ENCODE measurements at places on chromosomes 5 and 9.

DNA sequence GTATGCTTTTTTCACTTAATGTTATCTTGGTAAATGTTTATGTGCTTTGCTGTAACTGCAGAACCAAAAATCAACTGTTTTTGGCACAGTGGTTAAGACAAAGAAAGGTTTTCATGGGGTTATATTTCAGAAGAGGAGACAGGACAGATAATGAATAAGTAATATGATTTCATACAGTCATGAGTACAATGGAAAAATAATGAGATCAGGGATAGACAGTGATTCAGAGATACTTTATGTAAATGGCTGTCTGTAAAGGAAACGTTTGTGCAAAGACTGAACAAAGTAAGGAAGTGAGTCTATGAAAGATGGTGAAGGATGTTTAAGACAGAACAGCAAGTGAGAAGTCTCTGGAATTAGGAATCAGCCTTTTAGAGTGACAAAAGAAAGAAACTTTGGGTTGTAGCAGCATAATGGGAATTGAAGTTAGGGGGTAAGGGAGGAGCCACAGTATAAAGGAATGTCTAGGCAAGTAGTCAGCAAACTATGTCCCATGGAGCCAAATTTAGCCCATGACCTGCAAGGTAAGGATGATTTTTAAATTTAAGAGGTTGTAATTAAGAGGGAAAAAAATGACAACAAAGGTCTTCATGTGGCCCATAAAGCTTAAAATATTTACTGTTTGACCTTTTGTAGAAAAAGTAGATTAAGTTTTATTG lies 55.0 kb downstream of the TNPO1 start:
- DNase-seq, result no peak

DNA sequence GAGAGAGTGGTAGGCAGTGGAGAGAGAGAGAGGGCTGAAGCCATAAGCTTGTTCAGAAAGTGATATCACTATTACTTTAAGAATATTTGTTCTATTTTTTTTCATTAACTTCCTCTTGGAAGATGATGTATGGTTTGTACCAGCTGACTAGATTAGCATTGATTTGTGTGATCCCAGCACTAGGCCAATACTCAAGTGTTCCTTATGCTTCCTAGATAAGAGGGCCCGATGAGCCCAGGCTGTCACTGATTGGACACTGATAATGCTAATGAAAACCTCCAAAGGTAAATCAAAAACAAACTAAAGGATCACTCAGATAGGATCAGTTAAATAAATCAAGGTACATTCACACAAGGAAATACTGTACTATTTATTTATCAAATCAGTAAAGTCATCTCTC lies 52.7 kb upstream of the OTULINL start:
- no peak for DNase-seq

DNA sequence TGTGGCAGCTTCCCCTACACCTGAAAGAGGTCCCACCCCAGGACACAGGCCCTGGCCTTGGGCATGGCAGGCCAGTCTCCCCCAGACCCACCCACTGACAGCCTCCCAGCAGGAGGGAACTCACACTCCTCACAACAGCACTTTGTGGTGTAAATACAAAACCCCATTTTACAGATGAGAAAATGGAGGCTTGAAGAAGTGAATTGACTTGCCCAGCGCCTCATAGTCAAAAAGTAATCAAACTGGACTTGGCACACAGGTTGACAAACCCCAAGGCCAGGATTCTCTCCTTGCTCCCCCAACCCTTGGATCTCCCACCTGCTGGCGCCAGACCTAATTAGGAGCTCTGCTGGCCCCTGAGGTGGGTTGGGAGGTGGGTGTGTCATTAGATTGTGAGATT lies 29.2 kb upstream of the NEK6 start:
- no peak for DNase-seq

DNA sequence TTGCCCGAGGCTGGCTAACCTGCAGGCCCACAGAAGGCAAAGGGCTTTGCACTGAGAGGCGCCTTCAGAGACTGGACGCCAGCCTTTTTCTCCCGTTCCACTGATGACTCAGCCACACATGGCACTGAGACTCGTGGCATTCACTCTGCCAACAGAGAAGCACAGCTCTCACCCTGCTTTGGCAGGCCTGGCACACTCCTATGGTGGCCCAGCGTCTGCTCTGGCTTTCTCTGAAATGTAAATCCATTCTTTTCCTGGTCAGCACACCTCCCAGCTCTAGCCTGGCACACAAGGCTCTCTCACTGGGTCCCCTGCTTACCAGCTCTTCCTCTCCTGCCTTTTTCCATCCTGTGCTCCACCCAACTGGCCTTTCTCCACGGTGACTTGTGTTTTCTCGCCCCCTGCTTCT lies 5.9 kb upstream of the MELK start:
- DNase-seq, result peak; percentile 79

GRCh38 chr5:174120401-174121005 lies 75.0 kb downstream of the NSG2 start:
- DNase-seq, result no peak

DNA sequence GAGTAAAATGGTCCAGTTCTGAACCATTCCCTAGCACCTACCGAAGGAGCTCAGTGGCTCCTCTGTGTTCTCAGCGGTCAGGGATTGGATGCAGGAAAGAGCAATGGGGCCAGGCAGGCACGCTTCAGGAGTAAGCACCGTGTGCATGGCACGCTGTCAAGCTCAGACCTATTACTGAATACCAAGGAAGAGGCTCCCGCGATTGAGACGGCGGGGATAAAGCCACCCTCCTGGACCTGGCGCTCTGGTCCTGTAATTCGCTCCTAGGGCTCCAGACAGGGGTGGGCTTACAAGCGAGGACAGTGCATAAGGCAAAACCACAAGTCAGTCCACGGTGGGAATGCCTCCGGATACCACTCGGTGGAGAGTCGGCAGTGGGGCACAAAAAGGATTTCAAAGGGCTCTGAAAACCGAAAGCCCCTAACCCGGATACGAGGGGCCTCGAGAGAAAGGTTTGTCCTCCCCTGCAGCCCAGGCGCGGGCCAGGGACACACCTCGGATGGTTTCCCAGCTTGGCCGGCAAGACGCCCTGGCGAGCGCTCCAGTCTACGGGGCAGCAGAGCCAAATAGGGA lies 988 bp downstream of the OXCT1 start:
- no peak for DNase-seq

GRCh38 chr5:77012601-77013000 lies 17.6 kb upstream of the AGGF1 start:
- no peak for DNase-seq

GRCh38 chr9:19689328-19690101 lies 99.3 kb downstream of the SLC24A2 start:
- no peak for DNase-seq

DNA sequence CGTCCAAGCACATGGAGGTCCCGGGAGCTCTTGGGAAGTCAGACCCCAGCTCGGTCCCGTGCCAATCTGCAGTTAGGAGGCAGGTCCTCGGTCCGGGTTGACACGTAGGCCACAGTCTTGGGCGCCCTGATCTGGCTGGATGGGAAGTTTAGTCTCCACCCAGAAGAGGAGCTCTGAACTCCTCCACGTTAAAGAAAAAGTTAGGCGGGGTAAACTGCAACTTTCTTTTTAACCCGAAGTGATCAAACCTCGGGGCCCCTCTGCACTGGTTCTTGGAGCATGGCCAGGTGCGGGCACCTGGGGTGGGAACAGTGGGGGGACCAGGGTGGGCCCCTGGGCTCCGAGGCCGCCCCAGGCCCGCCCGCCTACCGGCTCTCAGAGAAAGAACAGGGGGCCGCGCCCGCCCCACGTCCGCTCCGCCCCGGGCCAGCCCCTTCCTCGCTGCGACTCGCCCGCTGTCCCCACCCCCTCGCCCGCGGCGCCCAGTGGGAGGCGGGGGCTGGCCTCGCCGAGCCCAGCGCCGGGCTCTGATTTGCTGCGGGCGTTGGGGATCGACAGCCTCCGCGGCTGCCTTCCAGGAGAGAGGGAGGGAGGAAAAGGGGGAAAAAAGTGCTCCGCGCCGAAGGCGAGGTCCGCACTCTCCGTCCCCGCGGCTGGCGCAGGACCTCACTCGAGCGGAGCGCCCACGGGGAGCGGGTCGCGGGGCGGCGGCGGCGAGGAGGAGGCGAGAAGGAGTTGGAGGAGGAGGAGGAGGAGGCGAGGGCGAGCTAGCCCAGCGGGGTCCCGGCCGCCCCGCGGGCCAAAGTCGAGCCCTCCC lies at the start of gene COL5A1:
Gene COL5A1, plus strand, starts transcription at position 631 of the 817 bp plus-strand sequence. CDS start 385 bp downstream, outside the sequence.
- DNase-seq, result peak; percentile 84

DNA sequence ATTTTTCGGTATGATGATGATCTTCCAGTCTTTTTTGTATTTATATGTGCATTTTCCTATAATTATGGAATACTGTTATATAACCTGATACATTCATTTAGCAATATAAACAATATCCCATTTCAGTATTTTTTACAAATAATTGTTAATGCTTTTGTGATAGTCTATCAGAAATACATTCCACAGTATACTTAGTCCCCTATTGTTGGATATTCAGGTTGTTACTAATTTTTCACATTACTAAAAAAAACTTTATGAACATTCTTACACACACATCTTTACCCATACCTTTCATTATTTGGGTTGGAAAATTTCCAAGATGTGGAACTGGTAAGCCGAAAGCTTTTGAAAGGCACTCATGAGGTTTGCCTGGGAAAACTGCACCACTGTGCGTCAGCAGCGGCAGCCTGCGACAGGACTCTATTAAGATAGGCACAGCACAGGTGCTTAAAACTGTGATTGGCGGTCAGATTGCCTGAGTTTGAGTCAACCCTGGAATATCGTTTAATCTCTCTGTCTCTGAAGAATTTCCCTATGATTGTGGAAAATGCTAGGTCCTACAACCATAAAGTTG lies 147.5 kb upstream of the ERCC6L2 start:
- DNase-seq, result no peak

DNA sequence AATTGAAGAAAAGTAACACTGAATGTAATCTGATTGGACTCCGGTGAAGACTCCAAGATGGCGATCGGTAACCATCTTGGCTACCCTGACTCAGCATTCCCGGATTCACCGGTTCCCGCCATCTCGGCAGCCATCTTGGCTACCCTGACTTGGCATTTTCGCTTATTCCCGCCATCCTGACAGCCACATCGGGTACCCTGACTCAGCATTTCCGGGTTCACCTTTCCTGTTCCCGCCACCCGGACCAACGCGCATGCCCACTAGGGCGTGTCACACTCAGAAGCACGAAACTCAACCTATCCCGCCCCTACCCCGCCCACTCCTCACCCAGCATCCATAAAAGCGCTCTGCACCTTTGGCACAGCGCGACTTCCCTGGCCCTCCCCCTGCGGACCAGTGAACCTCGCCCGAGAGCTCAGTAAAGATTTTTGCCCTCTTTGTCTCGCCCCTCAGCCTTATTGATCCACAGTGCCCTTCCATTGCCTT lies 17.2 kb downstream of the SPTLC1 start:
- DNase-seq, result no peak

DNA sequence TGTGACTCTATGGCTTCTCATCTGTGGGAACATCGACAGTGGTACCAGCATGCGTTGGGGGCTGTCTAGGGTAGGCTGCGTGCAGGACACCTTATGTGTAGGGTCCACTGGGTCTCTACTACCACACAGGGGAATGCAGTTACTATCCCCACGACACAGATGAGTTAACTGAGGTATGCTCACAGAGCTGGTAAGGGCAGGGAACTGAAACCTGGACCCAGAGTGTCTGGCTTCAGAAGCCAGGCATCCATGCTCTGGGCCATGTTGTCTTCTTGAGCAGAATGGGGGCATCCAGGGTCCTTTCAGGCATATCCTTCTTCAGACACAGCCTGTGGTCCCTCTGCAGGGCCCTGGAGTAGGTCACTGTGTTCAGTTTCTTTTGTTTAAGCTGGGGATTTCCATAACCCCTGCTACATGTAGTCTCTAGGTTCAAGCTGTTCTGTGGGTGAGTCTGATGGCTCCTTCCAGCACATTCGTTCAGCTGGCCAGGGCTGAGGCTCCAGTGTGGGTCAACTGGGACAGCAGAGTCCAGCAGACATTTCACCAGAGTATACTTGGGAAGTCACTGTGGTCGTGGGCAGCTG lies 148.8 kb downstream of the GADD45G start:
- DNase-seq, result no peak

GRCh38 chr9:81844131-81844567 lies 84.1 kb upstream of the SPATA31D4 start:
- no peak for DNase-seq

GRCh38 chr5:141734501-141735229 lies 52.6 kb upstream of the ARAP3 start:
- DNase-seq, result peak; percentile 36

GRCh38 chr9:94270009-94270408 lies 10.9 kb downstream of the ZNF169 start:
- no peak for DNase-seq

DNA sequence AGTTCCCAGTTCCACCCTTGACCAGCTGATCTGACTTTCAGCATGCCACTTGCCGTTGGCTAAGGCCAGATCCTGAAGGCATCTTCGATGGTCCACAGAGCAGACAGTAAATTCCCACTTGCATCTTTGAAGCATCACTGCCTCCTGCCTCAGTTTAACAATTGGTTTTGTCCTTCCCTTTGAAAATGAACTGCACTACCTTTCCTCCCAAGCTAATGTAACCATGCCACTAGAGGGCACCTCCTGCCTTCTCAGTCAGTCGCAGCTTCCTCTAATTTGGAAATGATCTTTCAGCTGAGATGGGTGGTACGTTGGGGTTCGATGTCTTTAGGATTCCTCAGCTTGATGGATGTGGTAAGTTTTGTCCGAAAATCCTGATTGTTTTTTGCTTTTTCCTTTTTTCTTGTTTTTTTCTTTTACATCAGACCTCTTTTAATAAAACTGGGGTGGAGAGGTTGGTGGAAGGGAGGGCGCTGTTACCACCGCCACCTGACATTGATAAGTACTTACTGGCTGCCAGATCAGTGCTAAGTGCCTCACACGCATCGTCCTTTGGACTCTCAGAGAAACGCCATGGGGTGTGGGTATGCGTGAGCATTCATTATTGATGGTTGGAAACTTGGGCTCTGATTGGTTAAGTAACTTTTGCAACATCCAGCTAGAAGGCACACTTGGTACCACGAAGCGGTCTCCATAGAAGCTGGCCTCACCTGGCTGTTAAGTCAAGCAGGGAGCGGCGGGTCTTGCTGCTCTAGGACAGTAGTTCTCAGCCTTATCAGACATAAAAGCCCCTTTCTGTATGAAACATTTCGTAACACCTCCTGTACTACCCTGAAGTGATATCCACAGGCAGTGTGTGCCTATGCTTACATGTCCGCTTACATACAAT lies 16.9 kb downstream of the PTTG1 start:
- peak; percentile 67 for DNase-seq

DNA sequence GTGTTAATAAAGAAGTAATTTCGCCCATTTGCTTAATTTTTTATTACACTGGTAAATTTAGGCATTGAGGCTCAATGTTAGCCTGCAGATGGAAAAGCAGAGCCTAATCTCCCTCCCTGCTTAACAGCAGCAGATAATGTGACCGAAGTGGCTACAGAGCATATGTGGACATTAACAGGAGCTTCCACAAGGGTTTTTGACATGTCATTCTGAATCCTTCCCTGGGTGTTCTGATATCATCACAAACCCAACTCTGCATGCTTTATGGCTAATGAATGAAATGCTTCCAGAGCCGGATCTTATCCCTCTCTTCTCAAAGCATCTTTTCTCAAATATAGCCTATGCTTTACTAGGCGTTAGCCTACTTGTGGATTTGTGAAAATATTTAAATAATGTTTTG lies 208.6 kb downstream of the CAAP1 start:
- DNase-seq, result no peak
